Inflammatory macrophage treated with lipopolysaccharide for 4 hours (primary cell): ENCODE measurements at places on chromosomes 6 and 20.

GRCh38 chr20:62606016-62606415 lies 36.3 kb upstream of the SLCO4A1 start:
- DNase-seq: peak; percentile 54

DNA sequence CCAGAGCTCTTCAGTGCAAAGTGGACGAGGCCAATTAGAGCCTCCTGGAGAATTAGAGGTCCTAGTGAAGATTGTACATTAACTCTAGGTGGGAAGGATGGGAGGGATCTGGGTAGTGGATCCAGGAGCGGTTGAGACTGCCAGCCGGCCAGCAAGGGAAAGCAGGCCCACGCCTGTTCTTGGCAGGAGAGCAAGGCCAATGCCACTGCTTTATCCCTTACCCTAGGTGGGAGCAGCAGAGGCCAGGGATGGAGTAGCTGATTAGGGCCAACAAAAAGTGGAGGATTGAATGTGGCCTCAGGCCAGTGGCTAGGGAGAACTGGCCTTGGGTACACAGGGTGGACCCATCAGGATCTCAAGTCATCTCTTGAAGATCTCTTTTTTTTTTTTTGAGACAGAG lies 3.7 kb downstream of the ITPR3 start:
- no peak for DNase-seq

GRCh38 chr6:14058735-14059134 lies 58.8 kb upstream of the CD83 start:
- DNase-seq: no peak

- DNase-seq: no peak
Measured at GRCh38 chr20:46021361-46022359, 7.4 kb upstream of the SLC12A5 start.

DNA sequence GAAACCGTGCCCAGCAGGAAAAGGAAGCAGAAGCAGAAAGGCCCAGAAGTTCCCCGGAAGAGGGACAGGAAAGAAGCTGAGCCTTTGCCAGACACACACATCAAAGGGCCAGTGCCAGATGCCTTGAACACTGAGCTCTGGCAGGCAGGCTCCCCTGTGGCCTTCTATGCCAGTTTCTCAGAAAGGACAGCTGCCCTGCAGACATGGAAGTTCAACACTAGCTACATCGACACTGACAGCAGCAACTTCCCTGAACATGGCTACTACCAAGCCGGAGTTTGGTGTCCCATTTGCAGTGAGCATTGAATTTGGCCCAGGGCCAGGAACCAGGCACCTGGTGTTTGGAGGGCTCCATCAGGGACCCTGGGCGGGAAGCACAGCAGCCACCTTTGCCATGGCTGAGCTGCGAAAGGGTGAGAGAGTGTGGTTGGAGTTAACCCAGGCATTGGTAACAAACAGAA lies 8.0 kb upstream of the RAET1E start:
- DNase-seq: no peak

- no peak for DNase-seq
Measured at GRCh38 chr6:149995971-149996370, 29.4 kb downstream of the RAET1L start.

DNA sequence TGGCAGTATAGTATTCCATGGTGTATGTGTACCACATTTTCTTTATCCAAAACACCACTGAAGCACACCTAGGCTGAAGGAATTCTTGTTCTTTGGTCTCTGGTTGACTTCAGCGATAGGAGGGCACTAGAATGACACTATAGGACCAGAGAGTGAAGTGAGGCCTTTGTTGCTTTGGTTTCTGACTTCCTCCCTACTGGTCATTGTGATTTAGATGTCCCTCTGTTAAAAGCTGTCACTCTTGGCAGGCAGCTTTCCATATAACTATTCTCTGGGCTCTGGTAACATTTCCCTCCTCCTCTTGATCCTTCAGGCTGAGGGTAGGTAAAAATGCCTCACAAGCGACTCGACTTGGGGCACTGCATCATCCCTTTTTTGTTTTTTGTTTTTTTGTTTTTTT lies 236.3 kb downstream of the MAFB start:
- no peak for DNase-seq

DNA sequence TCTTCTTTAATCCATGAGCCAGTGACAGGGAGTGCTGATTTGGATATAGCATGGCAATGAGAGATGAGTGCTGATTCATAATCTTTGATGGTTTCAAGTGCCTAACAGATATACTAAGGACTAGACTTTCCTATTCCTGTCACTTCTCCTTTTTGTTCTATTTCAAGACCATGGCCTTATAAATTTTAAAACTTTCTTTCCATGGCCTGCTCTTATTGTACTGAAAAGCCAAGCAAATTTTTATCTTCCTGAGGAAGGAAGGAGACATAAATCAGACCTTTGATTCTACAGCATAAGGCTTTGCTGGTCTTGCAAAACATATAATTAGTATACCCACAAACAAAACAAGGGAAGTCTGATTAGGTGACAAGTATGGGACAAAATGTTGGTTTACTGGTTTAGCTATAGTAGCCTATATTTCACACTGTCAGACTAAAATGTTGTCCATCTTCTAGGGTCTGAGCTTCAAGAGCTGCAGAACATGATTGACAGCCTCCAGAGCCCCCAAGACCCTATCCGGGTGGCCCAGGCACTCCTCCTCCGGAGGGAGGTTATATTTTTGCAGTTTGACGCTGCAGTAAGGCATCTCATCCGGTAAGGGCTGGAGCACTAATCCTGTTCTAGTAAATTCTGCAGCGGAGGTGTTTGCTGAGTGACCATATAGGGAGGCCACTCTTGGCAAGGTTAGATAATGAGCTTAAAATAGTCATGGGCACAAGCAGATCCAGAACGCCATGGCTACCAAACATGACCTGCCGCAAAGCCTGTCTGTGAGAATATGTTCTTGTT lies 82.3 kb downstream of the CD164 start:
- peak; percentile 53 for DNase-seq

- DNase-seq: peak; percentile 93
Measured at GRCh38 chr6:14681699-14682487, 564.0 kb upstream of the JARID2 start.

GRCh38 chr6:139145661-139146060 lies 10.8 kb downstream of the HECA start:
- no peak for DNase-seq

DNA sequence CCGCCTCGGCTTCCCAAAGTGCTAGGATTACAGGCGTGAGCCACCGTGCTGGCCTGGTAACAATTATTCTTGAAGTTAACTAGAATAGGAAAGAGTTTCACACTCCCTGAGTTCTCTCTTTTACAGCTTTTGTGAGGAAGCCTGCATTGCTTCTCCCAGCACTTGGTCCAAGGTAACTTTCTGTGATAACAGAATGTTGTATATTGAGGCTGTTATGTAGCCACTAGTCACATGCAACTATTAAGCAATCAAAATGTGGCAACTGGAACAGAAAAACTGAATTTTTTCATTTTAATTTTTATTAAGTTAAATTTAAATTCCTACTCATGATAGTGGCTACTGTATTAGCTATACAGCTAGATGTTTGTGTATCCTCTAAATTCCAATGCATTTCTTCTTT lies 2.5 kb downstream of the TRIM38 start:
- no peak for DNase-seq
